Aorta (tissue), 5 donors: ENCODE measurements at places on chromosomes 5 and 9.

DNA sequence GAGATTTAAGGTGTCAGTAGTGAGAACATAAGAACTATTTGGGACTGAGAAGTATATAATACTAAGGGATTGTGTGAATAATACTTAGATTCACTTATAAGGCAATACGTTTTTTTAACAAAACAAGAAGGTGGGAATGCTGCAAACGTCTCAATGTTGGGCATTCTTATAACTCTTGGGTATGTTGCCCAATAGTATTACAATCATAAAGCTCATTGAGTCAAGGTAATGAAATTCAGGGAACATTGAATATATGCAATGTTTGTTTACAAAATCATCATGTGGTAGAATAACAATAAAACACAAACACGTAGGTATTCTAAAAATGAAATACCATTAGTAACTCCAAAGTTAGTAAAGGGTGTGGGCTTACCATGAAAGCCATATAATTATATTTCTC is 400.7 kb downstream of the KIAA0825 start:
- no peak for DNase-seq

DNA sequence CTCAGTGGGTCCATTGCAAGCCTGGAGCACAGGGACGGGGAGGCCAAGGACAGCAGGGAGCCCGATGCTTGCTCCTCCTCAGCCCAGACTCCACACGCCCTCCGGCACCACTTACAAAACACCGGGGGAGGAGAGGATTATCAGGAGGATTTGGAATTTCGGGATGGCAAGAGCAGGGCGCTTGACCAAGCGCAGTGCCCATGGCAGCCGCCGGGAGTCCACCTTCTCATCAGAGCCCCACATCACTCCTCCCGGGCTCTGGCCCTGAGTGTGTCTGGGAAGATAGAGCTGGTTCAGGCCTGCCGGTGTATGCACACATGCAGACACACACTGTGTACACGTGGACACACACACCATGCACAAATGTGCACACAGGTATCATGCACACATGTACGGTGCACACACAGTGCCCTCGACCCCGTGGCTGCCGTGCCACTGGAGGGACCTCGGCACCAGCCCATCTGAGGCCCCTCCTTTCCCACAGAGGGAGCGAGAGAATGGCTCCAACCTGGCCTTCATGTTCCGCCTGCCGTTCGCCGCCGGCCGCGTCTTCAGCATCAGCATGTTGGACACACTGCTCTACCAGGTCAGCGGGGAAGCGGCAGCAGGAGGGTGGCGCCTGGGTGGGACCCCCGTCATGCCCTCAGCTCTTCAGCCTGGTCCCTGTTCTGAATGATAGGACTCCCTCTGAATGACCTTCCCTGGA is 81.7 kb downstream of the KCNT1 start:
- DNase-seq = no peak

DNA sequence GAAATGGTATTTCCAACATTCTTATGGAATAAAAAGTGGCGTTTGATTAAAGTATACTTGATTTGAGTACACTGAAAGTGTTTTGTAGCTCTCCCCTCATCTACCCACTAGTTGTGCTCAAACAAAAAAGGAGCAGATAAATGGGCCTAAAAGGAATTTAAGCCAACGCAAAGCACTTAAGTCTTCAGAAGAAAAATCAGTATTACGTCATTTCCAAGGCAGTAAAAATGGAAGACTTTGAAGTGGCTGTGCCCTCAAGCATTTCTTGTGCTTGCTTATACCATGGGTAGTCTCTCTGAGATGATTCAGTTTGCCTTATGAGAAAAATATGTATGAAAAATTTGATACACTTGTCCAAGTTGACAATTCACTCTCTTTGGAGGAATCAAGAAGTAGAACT is 279.9 kb upstream of the CD180 start:
- DNase-seq = no peak

DNA sequence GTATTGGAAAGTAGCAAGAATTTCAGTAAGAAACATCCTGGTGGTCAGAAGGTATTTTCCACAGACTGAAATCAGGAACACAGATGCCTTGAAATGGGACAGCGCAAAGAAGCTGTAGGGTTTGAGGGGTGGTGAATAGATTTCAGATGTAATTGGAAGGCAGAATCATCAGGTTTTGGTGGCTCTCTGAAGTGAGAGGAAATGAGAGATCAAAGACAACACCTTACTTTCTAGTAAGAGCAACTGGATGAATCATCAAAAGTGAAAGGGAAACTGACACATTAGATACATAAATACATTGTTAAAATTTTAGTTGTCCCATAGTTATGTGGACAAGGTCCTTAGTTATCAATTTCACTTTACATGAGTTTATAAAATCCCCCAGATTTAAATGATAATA is 188.2 kb upstream of the SLC27A6 start:
- no peak for DNase-seq

GRCh38 chr5:66897356-66897755 is 299.2 kb downstream of the CD180 start:
- DNase-seq = no peak

DNA sequence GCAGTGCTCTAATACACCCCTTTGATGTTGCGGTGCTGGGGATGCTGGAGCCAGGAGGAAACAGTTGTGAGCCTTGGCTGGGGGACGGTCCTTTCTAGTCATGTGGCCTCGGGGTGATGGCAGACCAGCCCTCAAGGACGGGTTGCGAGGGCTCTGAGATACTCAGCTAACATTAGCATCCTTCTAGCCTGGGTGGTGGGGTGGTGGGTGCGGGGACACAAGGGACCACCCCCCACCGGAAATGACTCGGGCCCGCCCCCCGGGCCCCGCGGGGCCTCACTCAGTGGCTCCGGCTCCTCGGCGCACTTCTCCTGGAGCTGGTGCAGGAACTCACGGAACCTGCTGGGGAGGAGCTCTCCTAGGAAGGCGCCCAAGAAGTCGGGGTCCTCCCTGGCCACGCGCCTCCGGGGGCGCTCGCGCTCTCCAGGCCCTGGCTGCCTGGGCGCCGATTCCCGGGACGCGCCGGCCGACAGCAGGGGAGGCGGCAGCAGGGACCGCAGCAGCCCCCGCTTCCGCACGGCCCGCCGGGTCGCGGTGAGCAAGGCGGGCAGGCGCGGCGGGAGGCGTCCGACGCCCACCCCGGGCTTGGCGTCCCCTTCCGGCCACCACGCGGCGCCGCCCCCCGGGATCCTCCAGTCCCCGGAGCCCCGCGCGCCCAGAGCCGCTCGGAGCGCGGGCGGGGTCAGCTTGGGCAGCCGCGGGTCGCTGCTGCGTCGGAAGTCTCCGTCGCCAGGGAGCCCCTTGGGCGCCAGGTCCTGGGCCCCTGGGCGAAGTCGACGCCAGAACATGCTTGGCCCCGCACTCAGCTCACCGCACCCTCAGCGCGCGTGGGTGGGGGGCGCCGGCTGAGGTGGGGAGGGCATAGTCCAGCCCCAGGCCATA is 873 bp downstream of the C9orf50 start:
- no peak for DNase-seq

- no peak for DNase-seq
Observed at GRCh38 chr9:133889584-133890301, 102.4 kb downstream of the VAV2 start.

- DNase-seq = no peak
Observed at GRCh38 chr5:83360573-83360972, 111.0 kb upstream of the VCAN start.

DNA sequence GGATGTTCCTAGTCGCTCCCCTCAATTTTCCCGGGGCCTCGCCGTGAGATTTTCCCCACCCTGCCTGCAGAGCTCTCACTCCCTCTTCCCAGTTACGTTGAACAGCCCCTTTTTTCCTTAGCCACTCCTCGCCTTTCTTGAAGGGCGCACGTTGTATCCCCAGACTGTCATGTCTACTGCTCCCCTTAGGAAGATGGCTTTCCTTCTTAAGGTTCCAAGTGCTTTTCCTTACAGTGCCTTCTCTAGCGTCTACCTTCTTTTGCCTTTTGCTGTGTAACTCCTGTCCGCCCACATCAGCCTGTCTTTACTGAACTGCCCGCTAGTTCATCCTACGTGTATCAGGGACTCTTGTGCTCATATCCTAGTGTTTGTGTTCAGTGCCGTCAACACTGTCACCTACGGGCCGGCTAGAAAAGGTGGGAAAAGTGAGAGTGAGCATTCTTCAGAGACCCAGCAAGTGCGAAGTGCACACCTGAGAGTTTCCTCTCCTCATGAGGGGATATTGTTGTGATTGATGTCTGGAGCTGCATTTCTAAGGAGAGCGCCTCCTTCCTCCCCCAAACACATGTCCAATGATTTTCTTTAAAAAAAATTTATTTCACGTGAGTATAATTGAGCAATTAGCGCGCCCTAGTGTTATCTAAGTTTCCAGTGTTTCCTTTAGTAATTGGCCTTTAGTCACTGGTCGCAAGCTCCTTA is 764 bp downstream of the CAMLG start:
- DNase-seq = no peak

DNA sequence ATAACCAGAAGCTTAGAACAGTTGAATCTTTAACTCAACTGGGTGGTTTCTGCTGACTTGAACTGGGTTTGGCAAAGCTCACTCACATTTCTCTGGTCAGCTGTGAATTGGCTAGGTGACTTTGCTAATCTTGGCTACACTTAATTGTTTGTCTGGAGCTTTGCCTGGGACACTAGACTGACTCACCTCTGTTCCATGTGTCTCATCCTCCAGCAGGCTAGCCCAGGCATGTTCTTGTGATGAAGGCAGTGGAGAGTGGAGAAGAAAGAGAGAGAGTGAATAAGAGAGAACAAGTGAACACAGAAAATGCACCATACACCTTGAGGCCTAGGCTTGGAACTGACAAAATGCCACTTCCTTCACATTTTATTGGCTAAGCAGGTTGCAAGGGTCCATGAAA is 32.6 kb downstream of the SPATA31D1 start:
- no peak for DNase-seq

GRCh38 chr9:127014216-127014909 is 99.8 kb downstream of the RALGPS1 start:
- no peak for DNase-seq

DNA sequence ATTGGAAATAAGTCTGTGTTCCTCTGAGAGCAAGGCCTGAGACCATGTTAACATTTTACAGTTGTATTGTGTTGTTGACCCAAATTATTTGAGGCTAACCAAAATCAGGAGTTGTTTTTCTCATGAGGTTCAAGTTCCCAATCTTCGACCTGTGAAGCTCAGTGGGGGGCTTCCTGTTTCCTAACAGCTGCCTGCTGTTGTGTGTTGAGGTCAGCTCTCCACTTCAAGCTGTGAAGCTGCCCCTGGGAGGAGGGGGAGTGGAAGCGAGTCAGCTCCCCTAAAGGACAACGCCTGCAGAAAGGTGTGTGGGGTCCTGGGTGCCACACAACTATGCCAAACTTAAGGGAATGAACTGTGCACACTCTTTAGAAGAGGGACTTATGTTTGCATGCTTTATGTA is 295.5 kb downstream of the IRX1 start:
- no peak for DNase-seq

- DNase-seq = no peak
Observed at GRCh38 chr5:178778919-178779318, 48.5 kb upstream of the ZNF354A start.

DNA sequence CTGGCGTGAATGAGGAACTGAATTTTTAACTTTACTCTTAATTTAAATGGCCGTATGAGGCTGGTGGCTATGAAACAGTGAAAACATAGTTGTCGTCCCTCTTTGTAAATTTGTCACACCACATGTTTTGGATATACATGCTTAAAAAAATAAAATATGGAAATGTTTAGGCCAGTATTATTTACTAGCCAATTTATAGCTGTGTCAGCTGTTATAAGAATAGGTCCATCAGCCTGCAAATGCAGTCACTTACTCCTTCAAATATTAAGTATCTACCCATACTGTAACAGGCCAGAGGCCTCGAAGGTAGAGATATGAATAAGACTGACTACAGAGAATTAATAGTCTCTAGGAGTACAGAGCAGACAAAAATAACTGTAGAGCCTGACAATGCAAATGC is 30.0 kb downstream of the NR6A1 start:
- no peak for DNase-seq

DNA sequence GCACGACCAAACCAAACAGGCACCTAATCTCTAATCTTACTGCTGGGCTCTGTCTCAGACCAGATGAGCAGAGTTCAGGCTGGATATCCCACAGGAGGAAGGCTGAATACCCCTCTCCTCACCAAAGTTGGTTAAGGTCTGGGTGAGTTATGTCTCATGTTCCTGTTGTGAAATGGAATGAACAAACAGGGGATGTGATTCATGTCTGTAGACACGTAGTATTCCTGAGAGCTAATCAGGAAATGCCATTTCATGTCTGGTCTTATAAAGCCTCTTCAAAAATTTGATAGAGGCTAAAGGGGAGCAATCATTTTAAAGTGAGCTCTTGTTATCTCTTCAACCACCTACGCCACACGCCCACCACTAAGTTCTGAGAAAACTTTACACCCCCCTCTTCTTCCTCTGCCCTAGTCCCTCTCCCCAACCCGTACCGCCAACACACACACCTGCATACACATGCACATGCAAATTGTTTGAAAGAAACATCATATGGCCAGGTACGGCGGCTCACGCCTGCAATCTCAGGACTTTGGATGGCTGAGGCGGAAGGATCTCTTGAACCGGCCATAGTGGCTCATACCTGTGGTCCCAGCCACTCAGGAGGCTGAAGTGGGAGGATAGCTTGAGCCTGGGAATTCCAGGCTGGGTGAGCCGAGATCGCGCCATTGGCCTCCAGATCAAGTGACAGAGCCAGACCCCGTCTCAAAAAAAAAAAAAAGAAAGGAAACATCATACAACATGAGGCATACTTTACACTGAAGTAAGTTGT is 69.8 kb upstream of the RAI14 start:
- DNase-seq = no peak

- DNase-seq = peak; percentile 28
Observed at GRCh38 chr5:172645271-172646055, 4.4 kb downstream of the NEURL1B start.

DNA sequence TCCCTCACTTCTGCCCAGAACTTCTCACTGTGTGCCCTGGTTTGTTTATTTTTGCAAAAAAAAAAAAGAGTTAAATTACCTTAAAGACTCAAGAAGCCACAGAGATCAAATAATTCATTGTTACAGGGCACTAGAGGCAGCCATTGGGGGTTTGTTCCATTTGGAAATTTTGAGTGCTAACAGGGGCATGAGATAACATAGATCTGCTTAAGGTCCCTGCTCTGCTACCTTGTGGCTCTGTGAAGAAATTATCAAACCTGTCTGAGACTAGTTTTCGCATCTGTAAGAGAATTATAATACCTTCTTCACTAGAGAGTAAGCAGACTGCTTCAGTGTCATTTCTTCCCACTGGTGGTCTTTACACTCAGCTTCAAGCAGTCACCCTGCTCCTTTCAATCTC is 394 bp downstream of the TLR4 start:
- no peak for DNase-seq

- DNase-seq = no peak
Observed at GRCh38 chr9:82188817-82189216, 200.2 kb downstream of the SPATA31D1 start.

GRCh38 chr5:74056789-74057164 is 430.8 kb downstream of the ARHGEF28 start:
- no peak for DNase-seq

- no peak for DNase-seq
Observed at GRCh38 chr9:33800886-33801285, 5.5 kb downstream of the PRSS3 start.
